Activated CD8-positive, alpha-beta T cell treated with anti-CD3 and anti-CD28 coated beads for 36 hours (primary cell): ENCODE measurements at places on chromosomes 4 and X.

GRCh38 chr4:23822181-23822580 lies 67.7 kb downstream of the PPARGC1A start:
- H3K4me1 ChIP-seq, result no peaks in the 10 kb centered on the region
- H3K27me3 ChIP-seq, result no peaks in the 10 kb centered on the region
- H3K36me3 ChIP-seq, result no peaks in the 10 kb centered on the region
- DNase-seq, result no peak
- no peak overlapping the region for H3K27ac ChIP-seq
- H3K4me3 ChIP-seq, result no peak overlapping the region

DNA sequence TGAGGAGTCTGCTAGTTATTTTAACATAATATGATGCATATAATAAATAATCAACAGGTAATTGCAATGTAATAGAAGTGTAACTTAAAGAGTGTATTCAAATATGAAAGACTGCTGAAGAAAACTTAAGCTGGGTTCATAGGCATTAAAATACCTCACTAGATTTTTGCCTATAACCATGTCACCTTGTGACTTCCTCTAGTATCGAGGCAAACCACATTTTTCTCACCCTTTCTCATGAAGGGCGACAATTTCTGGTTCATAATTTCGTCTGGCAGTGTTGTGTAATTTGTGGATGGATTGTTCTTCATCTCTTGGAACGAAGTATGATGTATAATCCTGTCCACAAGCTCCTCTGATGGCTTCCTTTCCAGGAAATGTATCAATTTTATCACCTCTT lies 16.0 kb downstream of the SULT1E1 start:
- no peaks in the 10 kb centered on the region for H3K27me3 ChIP-seq
- no peak overlapping the region for H3K27ac ChIP-seq
- H3K36me3 ChIP-seq, result no peaks in the 10 kb centered on the region
- H3K4me1 ChIP-seq, result peaks cover 1% of the 10 kb centered on the region
- no peak overlapping the region for H3K4me3 ChIP-seq
- DNase-seq, result no peak

- no peaks in the 10 kb centered on the region for H3K27me3 ChIP-seq
- no peak overlapping the region for H3K27ac ChIP-seq
- H3K36me3 ChIP-seq, result no peaks in the 10 kb centered on the region
- no peak for DNase-seq
- no peaks in the 10 kb centered on the region for H3K4me1 ChIP-seq
These were observed 250.8 kb downstream of the SLC39A8 start for GRCh38 chr4:102094481-102094880.

DNA sequence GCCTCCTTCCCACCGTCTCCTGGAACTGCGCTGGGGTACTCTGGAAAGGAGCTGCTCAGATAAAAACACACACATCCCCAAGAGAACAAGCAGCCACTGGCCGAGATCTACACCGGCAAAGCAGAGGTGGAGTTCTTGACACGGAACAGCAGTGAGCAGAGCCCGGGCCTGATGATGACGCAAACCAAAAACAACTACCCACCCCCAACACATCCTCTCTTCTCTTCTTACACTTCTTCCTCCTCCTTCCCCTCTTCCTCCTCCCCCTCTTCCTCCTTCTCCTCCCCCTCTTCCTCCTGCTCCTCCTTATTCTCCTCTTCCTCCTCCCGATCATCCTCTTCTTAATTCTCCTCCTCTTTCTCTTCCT lies 4.6 kb downstream of the PNMA5 start:
- no peaks in the 10 kb centered on the region for H3K4me1 ChIP-seq
- H3K27me3 ChIP-seq, result no peaks in the 10 kb centered on the region
- H3K36me3 ChIP-seq, result no peaks in the 10 kb centered on the region
- no peak overlapping the region for H3K27ac ChIP-seq
- H3K4me3 ChIP-seq, result no peak overlapping the region

DNA sequence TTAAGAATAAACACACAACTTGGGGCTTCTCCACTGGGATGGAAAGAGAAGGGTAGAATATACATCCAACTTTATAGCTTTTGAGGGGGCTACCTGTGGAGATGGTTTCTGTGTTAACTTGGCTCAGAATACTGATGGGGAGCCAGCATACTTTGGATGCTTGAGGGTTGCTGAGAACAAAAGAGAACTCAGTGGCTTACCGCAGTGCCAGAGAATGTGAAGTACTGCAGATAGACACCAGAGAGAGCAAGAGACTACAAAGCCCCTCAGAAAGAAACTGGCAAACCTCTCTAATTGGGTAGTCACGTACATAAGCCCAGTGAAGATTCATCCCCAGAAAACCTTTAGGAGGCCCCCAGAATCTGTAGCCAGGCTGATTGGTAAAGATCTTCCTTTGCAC lies 214.4 kb downstream of the DCHS2 start:
- no peak overlapping the region for H3K27ac ChIP-seq
- H3K36me3 ChIP-seq, result no peaks in the 10 kb centered on the region
- no peaks in the 10 kb centered on the region for H3K4me1 ChIP-seq
- DNase-seq, result no peak
